ENCODE measurements at places on chromosomes 4 and X.

- DNase-seq, result no peak
Measured at GRCh38 chr4:94544811-94545210, 93.1 kb downstream of the PDLIM5 start.

- no peak for DNase-seq
Measured at GRCh38 chr4:110518889-110519490, 43.0 kb downstream of the ENPEP start.

DNA sequence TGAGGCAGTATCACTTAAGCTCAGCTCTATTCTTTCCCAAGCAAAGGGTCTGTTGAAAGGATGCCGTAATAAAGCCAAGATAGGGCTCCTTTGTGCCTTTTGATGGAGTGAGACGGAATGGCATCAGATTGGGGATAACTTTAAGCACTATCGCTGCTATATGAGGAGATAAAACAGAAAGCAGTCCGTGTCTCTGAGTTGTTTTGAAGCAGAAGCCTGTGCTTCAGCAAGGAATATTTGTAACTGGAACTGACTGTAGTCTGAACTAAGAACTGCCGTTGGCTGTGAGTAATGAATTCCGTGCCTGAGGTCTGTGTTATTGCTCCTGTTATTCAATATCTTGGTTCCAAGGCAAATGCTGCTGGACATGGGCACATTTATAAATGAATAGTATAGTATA is 297.4 kb downstream of the ANKRD50 start:
- DNase-seq, result no peak

GRCh38 chrX:85108165-85108564 is 104.5 kb downstream of the APOOL start:
- DNase-seq, result no peak

- no peak for DNase-seq
Measured at GRCh38 chrX:54223581-54223980, 40.5 kb upstream of the FAM120C start.

DNA sequence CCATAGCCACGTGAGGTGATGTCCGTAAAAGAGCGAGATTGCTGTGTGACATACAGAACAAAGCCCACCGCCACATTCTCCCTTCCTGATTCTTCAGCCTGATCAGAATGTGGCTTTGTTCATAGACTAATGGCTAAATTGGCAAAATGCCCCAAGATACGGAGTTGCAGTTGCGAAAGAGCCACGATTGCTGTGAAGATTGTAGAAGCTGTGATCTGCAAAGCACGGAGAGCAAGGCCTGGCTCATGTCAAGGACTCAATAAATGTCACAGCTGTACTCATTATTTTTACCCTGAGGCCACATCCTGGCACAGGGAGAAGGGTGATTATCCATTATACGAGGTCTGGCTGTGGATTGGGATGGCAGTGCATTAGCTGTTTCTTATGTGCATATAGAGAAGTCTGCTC is 34.2 kb downstream of the ARSD start:
- no peak for DNase-seq

DNA sequence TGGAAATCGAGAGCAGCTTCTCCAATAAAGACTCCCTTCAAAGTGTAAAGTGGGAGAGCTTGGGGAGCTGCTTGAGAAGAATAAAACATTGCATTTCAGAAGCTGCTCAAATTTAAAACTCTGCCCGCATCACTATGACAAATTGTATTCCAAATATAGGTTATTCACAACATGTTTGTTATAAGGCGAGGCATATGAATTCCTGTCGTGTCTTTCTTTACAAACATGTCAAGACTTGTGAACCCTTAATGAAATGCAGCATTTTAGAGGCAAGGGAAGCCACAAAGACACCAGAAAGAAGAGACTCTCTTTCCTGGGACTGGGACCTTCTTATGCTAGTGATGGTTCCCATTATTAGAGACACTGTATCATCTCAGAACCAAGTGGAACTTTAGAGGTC is 311.2 kb downstream of the DHX15 start:
- no peak for DNase-seq

GRCh38 chrX:109707720-109708119 is 25.3 kb downstream of the ACSL4 start:
- no peak for DNase-seq

DNA sequence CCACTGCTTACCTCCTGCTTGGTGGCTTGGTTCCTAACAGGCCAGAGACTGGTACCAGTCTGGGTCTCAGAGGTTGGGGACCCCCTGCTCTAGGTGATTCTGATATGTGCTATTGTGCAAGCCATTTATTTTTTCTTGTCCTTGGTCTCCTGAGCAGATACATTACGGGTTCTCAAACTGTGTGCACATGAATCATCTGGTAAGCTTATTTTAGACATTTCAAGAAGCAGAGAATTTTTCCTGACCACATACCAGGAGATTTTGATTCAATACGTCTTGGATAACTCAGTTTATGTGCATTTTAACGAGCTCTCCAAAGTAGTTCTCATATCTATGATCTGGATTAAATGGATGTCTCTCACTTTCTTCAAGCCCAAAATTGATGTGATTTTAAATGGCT is 77.2 kb downstream of the FHIP1A start:
- DNase-seq, result no peak

DNA sequence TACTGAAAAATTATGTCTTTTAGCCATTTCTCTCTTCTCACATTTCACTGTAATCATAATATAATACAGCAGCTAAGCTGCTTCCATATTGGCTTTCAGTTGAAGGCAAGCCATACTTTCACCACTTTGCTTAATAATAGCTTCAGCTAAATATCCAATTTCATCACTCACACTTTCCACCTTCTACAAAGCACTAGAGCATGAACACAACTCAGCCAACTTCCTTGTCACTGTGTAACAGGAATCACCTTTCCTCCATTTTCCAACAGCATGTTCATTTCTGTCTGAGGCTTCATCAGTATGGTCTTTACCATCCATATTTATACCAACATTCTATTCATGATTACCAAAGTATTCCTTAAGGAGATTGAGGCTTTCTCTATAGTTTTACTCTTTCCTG is 219.8 kb upstream of the CTSO start:
- DNase-seq, result no peak

DNA sequence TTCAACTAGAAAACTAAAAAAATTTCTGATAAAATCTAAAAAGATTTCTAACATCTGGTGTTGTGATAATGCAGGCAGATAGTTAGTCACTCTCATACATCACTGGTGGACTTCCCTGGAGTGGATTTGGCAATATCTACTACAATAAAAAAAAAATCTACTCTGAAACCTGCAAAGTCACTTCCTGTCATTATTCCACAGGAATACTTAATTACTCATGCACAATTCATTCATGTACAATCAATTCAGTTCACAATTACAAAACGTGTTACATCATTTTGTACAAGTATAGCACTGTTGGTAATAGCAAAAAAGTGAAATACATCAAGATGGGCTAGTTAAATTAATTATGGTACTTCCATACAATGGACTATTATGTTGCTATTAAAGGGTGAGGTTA is 16.5 kb upstream of the RHOH start:
- DNase-seq, result no peak

DNA sequence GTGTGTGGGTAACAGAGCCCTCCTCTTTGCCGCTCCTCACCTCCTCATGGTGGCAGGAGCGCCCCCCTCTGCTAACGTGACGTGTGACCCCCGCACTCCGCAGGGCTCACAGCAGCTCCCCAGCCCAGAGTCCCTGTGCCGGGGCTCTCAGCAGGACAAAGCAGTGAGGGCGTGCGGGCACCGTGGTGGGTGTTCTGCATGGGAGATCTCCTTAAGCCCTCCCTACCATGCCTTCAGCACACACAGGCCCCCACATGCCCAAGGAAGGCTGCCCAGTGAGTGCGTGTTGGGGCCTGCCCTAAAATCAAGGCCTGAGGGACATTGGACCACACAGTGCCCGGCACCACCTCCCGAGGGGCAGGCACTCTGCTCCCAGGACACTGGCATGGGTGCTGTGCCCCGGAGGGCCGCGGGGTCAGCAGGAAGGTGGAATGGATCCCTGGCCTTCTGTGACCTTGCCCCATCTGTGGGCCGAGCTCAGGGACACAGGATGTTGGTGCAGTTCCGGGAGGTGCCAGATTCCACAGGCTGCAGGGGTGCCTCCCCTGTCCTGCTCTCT is 10.1 kb downstream of the PSAPL1 start:
- no peak for DNase-seq

- no peak for DNase-seq
Measured at GRCh38 chrX:149948016-149948415, 9.7 kb upstream of the EOLA2 start.

DNA sequence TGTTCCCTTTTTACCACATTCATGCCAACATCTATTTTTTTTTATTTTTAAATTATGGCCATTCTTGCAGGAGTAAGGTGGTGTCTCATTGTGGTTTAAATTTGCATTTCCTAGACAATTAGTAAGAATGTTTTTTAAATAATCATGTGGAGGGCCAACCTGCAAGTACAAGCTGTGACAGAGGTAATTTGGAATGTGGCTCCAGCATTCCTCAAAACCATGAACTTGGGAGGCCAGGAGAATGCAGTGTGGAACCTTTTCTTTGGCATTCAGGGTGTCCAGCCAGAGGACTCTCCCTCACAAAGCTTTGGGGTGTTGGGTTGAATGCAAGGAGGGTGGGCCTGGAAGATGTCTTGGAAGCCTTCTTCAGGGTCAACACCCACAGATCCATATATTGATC is 7.3 kb upstream of the TMEM185A start:
- no peak for DNase-seq

GRCh38 chrX:20969565-20969964 is 404.7 kb upstream of the CNKSR2 start:
- DNase-seq, result no peak

Data from stimulated activated CD8-positive, alpha-beta memory T cell treated with anti-CD3 and anti-CD28 coated beads, Interleukin-4, amount 100 ng/mL, for 4 hours (primary cell).